NAMALWA (cell line): ENCODE measurements at places on chromosomes 1 and 21.

DNA sequence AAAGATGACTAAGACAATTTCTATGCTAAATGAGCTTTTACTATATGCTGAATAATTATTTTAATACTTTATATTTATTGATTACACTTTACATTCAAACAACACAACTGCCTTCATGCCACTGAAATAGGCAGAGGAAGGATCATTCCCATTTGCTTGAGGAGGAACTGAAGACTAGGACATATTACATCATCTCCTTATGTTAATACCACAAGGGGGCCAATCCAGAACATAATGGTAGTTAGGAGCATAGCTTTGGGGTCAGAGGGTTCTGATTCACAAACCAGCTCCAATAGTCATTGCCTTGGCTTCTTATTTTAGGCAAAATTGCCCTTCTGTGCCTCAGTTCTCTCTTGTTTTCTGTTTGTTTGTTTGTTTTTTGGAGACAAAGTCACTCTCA, 306.5 kb downstream of the KCNH1 start:
- DNase-seq = no peak

DNA sequence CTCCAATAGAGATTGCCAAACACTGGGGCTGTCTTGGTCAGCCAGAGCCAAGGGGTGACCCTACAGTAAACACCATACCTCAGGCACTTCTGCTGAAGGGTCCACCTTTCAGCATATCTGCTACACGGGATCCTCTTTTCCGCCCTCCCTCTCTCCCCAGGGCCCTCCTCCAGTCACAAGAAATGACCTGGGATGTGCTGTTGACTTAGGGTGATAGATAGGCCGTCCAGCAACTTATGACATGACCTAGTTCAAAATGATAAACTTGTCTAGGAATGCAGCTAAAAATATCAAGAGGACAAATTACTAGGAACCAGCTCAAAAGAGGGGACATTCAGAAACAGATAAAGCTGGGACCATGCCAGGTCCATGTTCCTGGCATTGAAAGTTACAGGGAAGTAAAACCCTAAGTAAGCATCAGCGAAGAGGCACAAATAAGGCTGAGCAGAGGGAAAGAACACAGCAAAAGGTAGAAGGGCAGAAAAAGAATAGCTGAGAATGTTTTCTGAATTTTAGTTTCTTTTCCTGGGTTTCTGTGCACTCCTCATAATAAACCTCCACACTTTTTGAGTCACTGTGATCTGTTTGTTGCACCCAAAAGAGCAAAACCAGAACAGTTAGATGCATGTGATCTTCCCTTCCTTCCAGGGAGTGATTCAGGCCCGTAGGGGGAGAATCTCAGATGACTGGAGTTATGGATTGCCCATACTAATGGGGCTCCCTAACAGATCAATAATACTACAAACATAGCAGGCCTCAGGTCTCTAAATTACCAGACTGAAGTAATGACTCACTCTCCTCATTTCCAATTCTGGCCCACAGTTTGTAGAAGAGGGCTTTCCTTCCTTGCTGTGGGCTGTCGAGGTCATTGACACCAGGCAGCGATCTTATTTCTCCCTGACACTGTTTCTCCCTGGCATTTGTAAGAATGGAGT, 48.9 kb upstream of the F3 start:
- DNase-seq = no peak

GRCh38 chr1:62373221-62373620, 54.0 kb upstream of the KANK4 start:
- DNase-seq = no peak

DNA sequence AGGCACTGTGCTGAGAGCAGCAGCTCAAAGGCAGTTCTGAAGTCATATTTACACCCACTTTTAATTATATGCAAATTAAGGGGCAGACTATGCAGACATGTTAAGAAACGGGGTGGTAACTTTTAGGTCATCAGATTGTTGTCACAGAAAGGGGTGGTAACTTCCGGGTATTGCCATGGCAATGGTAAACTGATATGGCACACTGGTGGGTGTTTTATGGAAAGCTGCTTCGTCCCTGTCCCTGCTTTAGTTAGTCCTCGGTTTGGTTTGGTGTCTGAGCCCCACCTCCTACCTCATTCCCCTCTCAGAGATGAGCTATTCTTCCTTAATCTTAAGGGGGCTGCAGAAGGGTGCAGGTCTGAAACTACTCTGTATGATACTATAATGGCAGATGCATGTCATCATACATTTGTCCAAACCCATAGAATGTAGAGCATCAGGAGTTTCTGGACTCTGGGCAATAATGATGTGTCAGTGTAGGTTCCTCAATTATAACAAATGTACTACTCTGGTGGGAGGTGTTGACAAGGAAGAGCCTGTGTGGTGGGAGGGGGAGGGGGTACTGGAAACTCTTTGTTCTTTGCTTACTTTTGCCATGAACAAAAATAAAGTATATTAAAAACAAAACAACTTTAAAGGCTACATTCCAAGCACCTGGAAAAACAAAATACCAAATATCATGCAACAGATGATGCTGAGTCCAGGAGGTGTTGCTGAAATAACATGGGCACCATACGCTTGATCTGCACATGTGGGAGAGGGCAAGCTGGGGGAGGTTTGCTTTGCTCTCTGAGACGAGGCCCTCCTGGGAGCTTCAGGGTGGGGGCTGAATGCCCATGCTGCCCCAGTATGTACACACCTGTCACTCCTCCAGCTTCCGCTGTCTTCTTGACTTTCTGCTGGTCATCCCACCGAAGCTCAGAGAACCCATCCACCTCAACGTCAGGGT, 6.3 kb downstream of the PARP1 start:
- DNase-seq = peak; percentile 91

DNA sequence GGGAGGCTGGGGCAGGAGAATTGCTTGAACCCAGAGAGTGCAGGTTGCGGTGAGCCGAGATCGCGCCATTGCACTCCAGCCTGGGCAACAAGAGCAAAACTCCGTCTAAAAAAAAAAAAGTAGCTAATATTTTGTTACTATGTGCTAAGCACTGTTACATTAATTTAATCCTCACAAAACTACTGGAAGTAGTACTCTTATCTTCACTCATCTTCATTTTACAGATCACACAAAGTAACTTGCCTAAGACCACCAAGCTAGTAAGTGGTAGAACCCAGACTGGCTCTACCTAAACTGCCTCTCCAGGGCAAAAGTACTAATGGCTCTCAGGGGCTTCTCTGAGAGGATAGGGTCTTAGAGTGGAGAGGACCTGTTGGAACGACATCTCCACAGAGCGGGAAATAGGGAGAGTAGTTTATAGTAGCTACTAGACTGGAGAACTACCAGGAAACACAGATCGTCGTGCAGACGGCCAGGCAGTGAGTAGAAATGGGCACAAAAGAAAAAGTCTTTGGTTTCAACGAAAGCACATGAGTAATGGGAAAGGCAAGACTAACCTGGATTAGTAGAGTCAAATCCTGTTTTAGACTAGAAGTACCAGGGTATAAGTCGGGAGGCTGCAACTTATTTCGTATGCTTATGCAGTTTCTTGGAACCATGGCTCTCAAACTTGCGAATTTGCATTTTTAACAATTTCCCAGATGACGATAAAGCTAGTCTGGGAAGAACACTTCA, 1.4 kb downstream of the CLCC1 start:
- peak; percentile 5 for DNase-seq

- no peak for DNase-seq
Observed at GRCh38 chr1:110538921-110539320, 19.9 kb upstream of the KCNA10 start.

DNA sequence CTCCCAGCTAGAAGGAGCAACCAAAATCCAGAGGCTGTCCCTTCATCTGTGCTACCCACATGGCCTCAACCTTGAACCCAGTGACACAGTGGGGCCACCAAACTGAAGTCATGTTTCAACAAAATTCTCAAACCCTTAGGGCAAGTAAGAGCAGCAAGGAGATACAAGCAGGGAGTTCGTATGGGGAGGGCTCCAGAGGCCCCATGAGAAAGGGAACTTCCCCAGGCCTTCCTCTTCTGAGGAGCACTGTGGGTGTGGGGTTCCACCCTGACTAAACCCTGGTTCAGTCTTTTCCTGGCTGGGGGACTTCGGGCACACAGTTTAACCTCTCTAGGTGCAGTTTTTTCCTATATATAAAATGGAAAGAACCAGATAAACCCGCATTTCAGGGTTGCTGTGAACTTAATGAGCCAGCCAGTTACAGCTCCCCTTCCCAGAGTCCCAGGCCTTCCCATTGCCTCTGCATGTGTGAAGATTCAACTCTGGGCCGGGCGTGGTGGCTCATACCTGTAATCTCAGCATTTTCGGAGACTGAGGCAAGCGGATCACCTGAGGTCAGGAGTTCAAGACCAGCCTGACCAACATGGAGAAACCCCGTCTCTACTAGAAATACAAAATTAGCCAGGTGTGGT, 8.0 kb upstream of the THEMIS2 start:
- no peak for DNase-seq

GRCh38 chr1:206445116-206445515, 25.2 kb upstream of the IKBKE start:
- DNase-seq = no peak

GRCh38 chr1:196308176-196308575, 300.1 kb downstream of the KCNT2 start:
- DNase-seq = no peak

- DNase-seq = no peak
Observed at GRCh38 chr1:150810958-150811659, 3.0 kb upstream of the CTSK start.

GRCh38 chr1:211951856-211952255, 83.5 kb downstream of the INTS7 start:
- DNase-seq = no peak

GRCh38 chr21:22763442-22763841, 1765.2 kb downstream of the NCAM2 start:
- no peak for DNase-seq

DNA sequence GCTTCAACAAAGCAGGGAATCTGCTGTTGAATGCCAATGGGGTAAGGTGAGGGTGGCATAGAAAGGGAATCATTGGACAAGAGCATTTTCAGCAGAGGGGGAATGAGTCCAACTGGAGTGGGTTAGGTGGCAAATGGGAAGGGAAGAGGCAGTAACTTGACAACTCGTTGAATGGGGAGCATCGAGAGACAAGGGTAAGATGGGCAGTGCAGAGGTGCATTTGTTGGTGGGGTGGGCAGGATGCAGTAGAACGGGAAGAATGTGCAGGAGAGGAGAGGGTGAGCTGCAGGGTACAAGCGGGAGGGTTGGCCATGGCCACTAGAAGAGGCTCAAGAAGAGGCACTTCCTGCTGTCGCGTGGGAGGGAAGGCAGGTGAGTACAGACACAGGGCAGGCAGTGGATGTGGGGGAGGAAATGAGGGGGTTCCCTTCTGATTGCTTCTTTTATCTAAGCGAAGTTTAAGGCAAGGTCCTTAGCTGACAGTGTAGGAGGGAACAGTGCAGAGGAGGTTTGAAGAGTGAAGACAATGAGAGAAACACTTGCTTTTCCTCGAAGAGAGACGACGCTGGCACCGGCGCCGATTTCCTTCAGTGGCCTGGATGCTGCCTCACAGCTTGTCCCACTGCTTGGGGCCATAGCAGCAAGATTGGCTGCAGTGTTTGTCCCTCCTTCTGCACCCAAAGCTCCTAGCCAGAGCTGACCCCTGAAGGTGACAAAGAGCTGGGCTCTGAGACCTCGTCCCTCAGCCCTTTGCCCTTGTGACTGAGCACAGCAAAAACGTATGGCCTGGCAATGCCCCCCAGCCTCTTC, 3.2 kb upstream of the IKBKE start:
- no peak for DNase-seq

GRCh38 chr1:47181095-47181954, 8.5 kb downstream of the PDZK1IP1 start:
- DNase-seq = no peak

DNA sequence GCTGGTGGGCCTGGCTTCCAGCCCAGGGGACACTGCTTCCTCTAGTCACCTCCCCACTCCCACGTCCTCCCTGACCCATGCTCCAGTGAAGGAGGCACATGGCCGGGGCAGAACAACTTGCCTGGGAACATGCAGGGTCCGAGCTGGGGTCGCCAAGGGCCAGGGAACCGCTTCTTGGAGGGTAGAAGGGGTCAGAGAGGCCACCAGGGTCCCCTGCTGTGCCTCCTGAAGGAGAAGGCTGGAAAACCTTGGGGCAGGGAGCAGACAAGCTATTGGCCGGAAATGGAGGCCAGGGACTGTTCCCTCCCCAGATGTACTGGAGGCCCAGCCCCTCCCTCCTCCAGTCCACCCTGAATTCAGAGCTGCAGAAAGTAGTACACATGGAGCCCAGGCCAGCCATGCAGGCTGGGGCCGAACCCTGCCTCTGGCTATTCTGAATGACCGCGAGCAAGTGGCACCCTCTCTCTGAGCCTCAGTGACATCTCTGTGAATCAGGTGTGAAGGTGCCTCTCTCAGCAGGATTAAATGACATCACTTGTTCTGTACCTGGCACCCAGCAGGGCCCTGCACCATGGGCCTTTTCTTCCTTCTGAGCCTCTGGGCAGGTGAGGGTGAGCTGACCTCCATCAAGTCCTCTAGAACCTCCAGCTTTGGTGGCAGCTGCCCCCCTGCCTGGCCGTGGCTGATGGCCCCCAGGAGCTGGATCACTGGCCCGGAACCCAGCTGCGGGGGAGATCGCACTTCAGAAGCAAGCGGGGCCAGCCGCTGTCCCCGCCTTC, 15.7 kb downstream of the SPOCD1 start:
- no peak for DNase-seq

DNA sequence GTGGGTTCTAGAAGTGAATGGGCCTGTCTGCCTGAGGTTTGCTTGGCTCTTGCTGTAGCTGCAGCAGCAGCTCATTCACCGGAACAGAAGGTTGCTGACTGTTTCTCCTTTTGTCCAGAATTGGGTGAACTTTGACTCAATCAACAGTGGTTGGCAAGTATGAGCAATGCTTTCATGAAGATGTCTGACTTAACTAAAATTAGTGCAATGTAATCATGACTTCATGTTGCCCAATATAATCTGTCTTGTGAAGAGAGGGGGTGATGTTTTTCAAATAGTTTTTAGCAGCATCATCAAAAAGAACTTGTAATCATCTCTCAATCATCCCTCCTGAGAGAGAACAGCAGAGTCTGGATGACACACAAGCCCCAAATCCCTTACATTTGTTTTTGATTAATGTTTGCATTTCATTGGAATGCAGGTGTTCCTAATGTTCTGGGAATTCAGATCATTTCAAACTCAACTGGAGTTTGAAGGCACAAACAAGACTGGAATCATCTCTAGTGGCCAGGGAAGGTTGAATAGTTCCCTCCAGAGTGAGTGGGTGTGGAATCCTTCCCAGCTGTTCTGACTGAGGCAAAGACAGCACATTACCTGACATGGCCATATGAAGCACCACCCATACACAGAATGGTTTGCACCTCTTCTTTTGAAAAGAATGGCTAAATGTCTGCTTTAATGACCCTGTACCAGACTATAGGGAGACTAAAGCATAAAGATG, 82.9 kb downstream of the HLX start:
- no peak for DNase-seq

DNA sequence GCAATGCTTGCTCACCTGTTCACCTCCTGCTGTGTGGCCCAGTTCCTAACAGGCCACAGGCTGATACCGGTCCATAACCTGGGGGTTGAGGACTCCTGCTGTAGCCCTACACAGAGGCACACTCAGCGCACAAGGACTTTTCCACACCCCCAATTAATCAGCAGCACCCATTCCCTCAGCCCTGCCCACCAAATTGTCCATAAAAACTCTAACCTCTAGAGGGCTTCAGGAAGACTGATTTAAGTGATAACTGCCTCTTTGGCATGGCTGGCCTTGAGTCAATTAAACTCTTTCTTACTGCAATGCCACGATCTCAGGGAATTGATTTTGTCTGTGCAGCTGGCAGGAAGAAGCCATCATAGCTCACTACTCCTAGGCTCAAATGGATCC, 71.3 kb upstream of the MUTYH start:
- DNase-seq = no peak

- DNase-seq = no peak
Observed at GRCh38 chr1:17507915-17508314, 31.6 kb upstream of the ARHGEF10L start.

- DNase-seq = no peak
Observed at GRCh38 chr1:21302747-21303715, 12.8 kb upstream of the ECE1 start.

- DNase-seq = no peak
Observed at GRCh38 chr1:117618450-117619122, 12.7 kb downstream of the TENT5C start.
